ENCODE measurements at places on chromosomes 4 and X. TPM values are rescaled to one million over a fixed set of nuclear protein-coding genes. Genes with fewer than 3 reads are reported as not detected.

CDS1 gene
- total RNA-seq: 18.9 TPM

HMGB2 gene
- total RNA-seq: 71.5 TPM

HMGB3 gene
- 8.9 TPM for total RNA-seq

MAGEA2B gene
- total RNA-seq: not detected

SGMS2 gene
- 93.7 TPM for total RNA-seq

QDPR gene
- 5.5 TPM for total RNA-seq

TCP11X2 gene
- total RNA-seq: not detected

DNA sequence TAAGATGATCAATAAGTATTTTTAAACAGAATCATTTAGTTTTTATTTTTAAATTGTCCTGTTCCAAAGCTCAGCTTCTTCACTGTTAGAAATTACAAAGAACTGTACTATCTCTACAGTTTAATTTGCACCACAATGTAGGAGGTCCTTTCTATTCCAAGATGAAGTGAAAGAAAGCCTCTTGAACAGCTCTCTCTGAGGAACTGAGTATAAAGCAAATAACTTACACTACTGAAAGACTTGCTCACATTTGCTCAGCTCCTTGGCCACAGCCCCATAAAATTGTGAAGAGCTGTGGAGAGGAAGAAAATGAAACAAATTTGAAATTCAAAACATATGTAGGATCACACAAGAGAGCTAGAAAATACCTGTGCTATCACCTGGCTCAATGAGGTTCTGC is 68.6 kb downstream of the ENPEP start:
- no peak for DNase-seq

- DNase-seq: no peak
These were observed 93.3 kb downstream of the CCSER1 start for GRCh38 chr4:90220459-90220858.

GRCh38 chr4:12487000-12487399 is 997.1 kb downstream of the RAB28 start:
- no peak for DNase-seq

DNA sequence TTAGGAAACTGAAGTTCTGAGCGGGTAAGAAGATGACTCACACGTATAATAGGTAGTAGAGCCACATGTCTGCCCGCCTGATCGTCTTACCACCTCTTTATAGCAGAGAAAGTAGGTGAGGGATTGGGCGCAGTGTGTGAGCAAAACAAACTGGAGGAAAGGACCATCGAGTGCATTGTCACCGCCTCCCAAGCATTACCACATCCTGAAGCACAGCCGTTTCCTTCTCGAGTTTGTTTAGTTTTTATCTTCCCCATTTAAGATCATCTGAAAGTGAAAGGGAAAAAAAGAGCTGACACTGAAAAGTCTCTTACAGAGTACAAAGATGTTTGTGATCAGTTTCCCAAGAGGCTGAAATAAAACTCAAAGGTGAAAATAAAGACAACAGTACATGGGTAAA is 14.8 kb downstream of the PDK3 start:
- DNase-seq: no peak

GRCh38 chr4:134147941-134148340 is 53.6 kb downstream of the PABPC4L start:
- no peak for DNase-seq

DNA sequence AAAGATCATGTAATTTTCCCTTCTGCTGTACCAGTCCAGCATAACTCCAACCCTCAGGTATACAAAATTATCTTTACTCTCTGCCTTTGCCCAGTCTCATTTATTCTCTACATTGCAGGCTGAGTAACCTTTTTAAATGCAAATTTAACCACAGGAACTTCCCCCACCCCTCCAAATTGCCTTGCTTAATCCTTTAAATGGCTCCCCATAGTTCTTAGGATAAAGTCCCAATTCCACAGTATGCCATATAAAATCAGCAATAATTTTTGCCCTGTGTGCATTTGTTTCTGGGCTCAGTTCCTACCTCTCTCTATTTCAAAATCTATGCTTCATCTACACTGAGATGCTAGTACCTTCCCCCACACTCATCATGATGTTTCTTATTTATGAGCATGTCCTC is 879.7 kb downstream of the RPA4 start:
- DNase-seq: no peak

- DNase-seq: no peak
These were observed 529.1 kb upstream of the INTU start for GRCh38 chr4:127103681-127104115.

- no peak for DNase-seq
These were observed 233.7 kb upstream of the FGF13 start for GRCh38 chrX:138945219-138945618.

- no peak for DNase-seq
These were observed 2.3 kb upstream of the XPNPEP2 start for GRCh38 chrX:129736491-129736890.

DNA sequence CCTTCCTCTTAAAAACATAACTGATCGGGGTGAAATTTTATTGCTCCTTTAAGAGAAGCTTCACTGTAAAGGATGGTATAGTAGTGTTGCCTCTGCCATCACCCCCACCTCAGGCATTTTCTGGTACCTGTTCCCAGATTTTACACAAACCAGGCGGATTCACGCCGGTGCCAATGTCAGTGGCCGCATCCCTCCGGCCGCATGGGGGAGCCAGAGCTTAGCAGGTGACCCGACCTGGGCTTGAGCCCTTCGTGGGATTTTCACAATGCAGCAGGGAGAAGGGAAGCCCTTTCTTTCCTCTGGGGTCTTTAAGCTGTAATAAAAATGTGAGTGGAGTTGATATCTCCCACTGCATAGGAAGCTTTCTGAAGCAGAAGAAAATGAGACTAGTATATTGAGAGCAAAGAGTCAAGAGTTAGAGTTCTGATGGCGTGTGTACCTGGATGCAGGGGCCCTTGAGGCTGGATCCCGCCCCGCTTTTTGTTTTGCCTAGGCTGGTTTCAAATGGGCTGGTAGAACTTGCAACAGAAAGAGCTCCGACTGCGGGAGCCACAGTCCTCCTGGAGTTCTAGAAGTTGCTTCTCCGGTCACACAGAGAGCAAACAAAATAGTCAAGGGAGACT is 59.4 kb downstream of the POLR2B start:
- no peak for DNase-seq

- no peak for DNase-seq
These were observed 80.3 kb downstream of the GPC4 start for GRCh38 chrX:133335027-133335426.

GRCh38 chrX:101347859-101348451 is 587 bp downstream of the TIMM8A start:
- no peak for DNase-seq

- no peak for DNase-seq
These were observed 131.0 kb downstream of the PRKX start for GRCh38 chrX:3582451-3582850.

GRCh38 chr4:11704186-11704830 is 275.6 kb upstream of the HS3ST1 start:
- no peak for DNase-seq

DNA sequence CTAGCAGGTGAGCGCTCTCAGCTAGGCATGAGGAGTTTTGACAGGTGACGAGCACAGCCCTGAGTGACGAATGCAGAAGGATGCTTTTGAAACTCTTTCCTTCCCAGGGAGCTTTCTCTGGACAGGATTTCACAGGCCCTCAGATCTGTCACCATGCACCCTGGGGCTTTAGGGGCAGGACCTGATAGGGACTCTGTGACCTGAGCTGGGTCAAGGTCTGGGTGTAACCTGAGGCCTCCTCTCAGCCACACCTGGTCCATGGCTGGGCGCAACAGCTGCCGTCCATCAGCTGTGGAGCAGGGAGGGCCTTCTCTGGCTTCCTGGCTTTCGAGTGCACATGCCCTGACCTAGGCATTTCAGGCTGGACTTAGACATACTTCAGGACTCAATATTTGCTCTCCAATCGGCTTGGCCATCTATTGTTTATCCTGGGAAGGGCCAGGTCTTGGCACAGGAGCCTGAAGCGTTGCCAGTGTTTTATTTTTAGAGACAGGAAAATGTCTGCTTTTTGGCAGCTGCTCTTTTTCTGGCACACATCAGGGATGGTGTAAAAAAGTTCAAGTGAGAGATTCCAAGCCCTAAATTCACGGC is 56.4 kb downstream of the C4orf51 start:
- DNase-seq: no peak

- no peak for DNase-seq
These were observed 128.1 kb upstream of the STK26 start for GRCh38 chrX:131894995-131895394.

- DNase-seq: no peak
These were observed 111.7 kb upstream of the TAPT1 start for GRCh38 chr4:16337936-16338335.

DNA sequence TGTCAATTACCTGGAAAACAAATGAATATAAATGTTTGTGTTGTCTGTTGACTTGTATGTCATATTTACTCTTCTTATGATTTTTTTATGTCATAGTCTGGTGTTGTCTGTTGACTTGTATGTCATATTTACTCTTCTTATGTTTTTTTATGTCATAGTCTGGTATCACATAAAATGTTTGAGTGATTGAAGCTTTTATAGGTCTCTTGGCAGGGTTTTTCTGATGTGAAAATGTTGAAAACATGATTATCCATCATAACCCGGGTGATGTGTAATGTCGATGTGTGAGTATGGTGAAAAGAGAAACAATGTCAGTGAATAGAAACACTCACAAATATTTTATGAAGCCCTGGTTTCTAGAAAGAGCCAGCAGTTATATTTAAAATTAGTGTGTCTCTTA is 335.7 kb downstream of the BMPR1B start:
- no peak for DNase-seq

DNA sequence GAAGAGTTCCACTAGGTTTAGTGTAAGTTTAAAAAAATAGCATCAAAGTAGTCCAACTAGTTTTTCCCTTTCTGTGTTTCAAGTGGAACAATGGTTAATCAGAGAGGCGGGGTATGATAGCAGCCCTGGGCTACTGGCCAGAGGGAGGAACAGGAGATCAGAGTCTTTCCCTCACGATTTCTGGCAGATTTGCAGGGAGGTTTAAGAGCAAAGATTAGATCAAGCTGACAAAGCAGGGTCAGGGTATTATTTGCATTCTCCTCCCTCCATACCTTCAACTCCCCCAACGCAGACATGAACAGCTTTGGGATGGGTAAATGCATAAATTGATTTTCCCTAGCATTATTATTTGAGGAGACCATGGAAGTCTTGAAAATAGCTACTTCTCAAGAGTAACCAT is 277.6 kb upstream of the DIAPH2 start:
- DNase-seq: no peak

GRCh38 chr4:100738196-100739165 is 220.7 kb upstream of the EMCN start:
- DNase-seq: no peak

DNA sequence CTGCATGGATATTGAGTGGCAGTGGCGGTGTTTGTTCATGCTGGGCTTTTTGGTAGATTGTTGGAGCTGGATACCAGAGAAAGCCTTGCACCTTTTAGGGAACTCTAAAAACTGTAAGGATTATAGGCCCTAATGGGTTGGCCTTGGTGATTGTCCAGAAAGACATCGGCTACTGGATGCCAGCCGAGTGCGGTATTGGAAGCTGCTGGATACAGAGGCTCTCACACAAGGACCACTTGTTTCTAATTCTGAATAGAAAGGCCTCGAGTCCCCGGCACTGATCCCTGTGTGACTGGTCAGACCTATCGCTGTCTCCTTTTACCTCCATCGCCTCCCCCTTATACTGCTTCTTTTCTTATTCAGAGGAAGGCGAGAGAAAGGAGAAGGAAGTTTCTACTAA is 27.3 kb upstream of the SCOC start:
- DNase-seq: no peak
